Activated CD8-positive, alpha-beta T cell treated with anti-CD3 and anti-CD28 coated beads, Interleukin-2, amount 10 ng/mL, durations not matched to agents 7 days and 5 days (primary cell): ENCODE measurements at places on chromosomes 4 and X. TPM values are rescaled to one million over a fixed set of nuclear protein-coding genes. Genes with fewer than 3 reads are reported as not detected.

DNA sequence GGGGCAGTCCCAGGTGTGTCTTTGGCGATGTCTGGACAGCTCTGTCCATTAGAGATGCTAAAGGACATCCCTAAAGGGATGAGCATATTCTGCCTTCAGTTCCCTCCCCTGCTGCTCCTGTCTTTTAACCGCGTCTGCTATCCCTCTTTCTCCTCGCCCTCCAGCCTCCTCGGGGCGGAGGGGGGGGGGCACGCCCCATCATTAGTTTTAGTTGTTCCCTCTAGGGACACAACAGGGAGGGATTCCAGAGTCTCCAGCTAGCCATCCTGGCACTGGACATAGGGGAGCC, 1.1 kb downstream of the MSL3 start:
- H3K27ac ChIP-seq: peak overlapping the region; percentile 93
- H3K36me3 ChIP-seq: peaks cover 31% of the 10 kb centered on the region
- peak overlapping the region; percentile 86 for H3K4me3 ChIP-seq
- DNase-seq: no peak
- peaks cover 10% of the 10 kb centered on the region for H3K27me3 ChIP-seq

Gene NXF2
- total RNA-seq: not detected

- peaks cover 37% of the 10 kb centered on the region for H3K4me1 ChIP-seq
- peak overlapping the region; percentile 18 for H3K4me3 ChIP-seq
- H3K36me3 ChIP-seq: no peaks in the 10 kb centered on the region
- no peaks in the 10 kb centered on the region for H3K27me3 ChIP-seq
- peak overlapping the region; percentile 49 for H3K27ac ChIP-seq
Measured at GRCh38 chrX:53284684-53285447, 3.5 kb upstream of the IQSEC2 start.

- H3K36me3 ChIP-seq: no peaks in the 10 kb centered on the region
- no peak overlapping the region for H3K4me3 ChIP-seq
Measured at GRCh38 chrX:105697984-105698781, 124.2 kb upstream of the NRK start.

Gene SRPK3
- total RNA-seq: not detected

DNA sequence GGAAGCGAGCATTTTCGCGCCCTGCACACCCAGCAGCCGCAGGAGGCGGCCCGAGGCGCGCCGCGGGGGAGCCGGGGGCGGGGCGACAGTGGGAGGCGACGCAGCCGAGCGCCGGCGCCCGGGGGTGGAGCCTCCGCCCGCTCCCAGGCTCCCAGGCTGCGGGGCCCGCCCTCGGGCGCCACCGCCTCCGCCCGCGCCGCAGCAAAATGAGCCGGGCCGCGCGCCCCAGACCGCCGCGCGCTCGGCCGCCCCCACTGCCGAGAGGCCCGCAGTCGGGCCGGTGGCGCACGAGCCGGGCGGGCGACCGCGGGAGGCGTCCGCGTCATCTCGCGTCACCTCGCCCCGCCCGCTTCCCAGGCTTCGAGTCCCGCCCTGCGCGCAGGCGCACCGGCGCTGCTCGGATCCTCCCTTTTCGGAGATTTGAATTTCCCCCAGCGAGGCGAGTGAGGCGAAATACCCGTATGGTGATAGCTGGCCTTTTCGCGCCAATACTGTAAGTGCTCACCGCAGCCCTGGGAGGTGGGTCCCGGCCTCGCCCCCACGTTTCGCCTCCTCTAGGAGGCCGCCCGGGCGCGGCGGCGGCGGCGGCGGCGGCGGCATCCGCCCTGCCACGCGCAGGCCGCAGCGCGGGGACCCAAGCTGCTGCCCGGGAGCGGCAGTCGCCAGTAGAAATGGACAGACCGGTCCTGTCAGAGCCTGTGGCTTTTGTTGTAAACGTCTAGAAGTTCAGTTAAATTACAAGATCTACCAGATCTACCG, at the start of gene TMEM187:
Gene TMEM187, plus strand, starts transcription at position 387 of the 759 bp plus-strand sequence. CDS start 9,309 bp downstream, outside the sequence.
- peak within 1 kb of the TSS; percentile 100 for H3K27ac ChIP-seq
- H3K27me3 ChIP-seq: no peaks in the 10 kb centered on the region
